Epithelial cell of prostate (primary cell): ENCODE measurements at places on chromosomes 4 and X.

GRCh38 chr4:23268072-23268771 lies 575.5 kb downstream of the GBA3 start:
- DNase-seq: no peak

- DNase-seq: no peak
Observed at GRCh38 chr4:113181289-113182007, 132.0 kb downstream of the ANK2 start.

DNA sequence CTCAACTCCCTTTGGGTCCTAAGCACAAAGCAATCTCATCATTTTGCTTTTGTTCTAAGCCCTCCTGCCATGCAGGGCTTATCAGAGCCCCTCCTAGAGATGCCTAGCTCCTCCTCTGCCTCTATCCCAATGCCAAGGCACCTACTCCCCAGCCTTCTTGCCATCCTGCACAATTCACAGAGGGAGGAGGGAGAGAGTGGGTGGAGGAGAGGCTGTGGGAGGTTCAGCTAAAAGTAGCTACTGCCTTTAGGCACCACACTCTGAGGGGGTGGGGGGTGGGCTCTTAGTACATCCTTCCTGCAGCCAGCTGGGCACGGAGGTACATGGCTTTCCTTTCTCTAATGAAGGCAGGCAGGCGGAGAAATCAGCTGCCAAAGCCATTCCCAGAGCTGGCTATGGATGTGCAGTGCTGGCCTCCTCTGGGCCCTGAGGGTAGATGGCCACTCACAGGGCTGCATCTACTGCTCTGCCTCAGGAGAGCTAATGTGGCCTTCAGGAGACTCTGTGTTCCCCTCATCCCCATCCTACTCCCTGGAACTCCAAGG lies 40.1 kb downstream of the ARHGEF9 start:
- no peak for DNase-seq

DNA sequence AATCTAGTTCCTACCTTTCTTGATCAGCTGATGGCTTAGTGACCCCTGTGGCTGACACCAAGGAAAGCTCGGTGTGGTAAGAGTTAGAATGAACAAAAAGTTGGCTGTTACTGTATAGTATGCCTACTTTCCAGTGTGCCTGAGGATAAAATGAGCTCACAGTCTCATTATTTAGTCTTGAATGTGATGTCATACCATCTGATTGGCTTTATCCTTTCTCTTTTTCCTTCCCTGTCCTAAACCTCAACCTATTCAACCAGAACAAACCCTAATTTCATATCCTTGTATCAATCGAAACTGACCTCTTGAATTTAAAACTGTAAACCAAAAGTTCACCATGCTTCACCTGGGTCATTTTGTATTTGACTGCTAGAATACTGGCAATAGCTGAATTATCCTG lies 156.4 kb downstream of the PPARGC1A start:
- no peak for DNase-seq

DNA sequence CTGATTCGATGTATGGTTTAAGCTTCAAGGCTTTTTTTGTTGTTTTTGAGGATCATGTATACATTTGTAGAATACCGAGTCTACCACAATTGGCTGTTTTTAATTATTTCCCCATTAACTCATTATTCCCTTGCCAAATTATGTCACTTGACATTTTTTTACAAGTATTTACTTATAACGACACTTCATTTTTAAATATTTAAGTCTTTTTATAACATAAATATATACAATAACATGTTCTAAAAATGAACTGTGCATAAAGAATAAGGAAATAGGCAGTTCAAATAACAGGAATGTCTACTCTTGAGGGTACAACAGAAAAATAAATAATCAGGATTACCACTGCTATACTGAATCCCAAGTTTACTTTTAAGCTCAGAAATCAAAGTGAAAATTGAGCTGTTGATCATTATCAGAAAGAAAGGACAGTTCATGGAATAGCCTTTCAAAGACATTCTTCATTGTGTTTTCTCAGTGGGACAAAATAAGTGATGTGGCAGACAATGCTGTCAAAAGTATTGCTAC lies 627.5 kb downstream of the PCDH19 start:
- DNase-seq: no peak
